ENCODE measurements at places on chromosomes 4 and X.

DNA sequence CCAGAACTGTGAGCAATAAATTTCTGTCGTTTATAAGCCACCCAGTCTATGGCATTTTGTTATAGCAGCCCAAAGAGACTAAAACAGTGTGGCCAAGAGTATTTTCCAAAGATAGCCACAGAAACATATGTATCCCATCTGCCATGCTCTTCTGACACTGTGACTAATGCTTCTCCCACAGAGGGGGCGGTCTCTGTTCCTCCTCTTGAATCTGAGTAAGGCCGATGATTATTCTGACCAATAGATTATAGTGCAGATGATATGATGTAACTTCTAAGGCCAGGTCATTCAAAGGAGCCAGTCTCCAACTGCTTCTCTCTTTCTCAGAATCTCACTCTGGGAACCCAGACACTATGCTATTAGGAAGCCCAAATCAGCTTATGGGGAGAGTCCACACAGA is 570.7 kb downstream of the BCOR start:
- no peak for DNase-seq

DNA sequence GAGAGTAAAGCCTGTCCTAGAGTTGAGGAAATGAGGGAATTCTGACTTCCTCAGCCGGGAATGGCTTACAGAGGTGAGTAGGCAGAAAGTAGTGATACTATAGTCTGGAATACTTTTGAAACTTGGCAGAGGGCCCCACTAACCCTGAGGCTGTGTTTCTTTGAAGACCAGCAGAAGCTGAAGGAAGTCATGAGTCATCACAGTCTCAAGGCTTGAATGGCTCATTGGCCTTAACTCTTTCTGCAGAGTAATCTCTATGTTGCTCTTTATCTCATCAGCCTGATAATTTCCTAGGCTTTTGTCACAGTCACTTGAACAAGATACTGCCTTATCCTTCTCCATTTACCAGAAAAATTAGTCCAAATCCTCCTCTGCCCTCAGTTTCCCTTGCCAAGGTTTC is 80.8 kb downstream of the ANKRD50 start:
- DNase-seq, result no peak

- no peak for DNase-seq
These were observed 17.0 kb upstream of the CHRNA9 start for GRCh38 chr4:40317916-40318658.

GRCh38 chrX:39605866-39606265 is 491.9 kb downstream of the BCOR start:
- no peak for DNase-seq

DNA sequence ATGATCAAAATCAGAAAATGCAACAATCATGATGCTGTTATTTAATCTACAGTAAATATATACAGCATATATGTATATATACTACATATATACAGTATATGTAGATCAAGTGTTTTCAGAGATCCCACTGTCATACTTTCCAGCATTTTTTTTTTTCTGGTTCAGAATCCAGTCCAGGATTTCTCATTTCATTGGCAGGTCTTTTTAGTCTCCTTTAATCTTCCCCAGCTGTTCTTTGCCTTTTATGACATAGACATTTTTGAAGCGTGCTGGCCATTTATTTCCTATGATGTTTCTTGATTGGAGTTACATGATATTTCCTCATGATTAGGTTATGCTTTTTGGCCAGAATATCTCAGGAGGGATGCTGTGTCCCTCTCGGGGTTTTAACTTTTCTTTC is 92.0 kb upstream of the TLR2 start:
- DNase-seq, result no peak

DNA sequence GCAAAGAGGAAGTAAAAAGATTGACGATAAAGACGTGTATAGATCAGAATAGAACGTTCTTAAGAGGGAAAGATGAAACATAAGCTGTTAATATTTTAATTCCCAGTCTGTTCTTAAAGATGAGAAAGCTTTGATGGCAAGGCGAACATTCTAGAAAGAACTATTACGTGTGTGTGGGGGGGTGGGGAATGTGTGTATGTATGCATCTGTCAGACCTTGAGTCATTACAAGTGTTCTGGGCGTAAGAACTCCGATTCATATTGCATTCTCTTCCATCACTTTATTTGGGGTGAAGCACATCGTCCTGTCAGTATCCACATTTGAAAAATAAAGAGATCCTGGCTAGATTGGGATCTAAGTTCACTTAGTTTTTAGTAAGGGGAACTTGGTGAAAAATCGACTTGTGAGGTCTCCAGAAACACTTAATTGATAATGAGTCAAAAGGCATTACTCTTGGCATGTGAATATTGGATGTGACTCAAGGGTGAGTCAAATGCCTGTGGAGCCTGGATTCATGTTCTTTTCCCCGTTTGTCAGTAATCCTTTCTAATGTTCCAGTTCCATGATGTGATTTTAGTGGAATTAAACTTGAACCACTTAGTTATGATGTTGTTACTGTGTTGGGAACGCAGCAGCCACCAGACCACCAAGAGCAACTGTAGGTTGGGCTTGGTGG is 3.1 kb downstream of the SMS start:
- no peak for DNase-seq

GRCh38 chr4:184313702-184314659 is 96.3 kb upstream of the ENPP6 start:
- DNase-seq, result peak; percentile 57

GRCh38 chr4:43709443-43709842 is 739.2 kb downstream of the KCTD8 start:
- DNase-seq, result no peak

GRCh38 chrX:40734971-40735324 is 394 bp downstream of the MED14 start:
- peak; percentile 31 for DNase-seq

DNA sequence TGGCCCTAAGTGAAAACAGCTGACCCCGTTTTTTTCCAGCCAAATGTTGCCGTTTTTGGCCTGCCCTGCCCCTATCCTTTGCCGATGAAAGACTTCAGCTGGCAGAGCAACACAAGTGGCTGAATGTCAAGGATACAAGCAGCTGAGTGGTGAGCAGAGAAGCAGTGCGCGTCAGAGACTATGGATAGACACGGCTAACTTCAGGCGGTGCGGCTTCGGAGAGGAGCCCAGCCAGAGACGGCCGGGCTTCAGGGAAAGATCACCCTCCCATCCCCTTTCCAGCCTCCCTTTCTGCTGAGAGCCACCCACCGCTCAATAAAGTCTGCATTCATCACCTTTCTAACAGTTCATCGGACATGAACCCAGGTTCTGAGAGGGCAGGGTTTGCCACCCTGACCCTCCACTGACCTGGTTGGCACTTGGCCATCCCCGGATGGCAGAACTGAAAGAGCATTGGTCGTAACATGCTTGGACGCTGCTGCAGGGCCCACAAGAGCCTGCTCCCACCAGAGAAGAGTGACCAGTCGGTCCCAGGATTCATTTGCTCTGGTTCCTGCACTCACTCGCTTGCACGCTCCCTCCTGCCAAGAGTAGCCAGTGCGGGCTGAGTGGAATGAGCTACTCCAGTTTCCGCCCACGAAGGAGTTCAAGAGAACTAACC is 125.8 kb downstream of the PPEF1 start:
- no peak for DNase-seq

DNA sequence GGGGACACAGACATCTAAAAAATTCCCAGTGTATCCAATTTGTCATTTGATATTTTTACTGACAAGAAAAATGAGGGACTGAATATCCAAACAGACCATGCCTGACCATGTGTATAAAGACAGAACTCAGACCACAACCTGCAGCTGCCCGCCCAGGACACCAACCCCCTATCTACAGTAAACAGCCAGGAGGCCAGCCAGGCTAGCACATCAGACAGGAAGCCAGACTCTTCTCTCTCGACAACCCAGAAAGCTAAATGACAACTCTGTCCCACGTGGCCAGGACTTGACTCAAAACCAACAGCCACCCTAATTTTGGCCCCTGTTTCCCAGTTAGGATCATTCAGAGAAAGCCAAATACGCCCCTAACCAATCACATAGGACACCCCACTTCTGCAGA is 15.1 kb downstream of the AFAP1 start:
- DNase-seq, result no peak

- DNase-seq, result no peak
These were observed 1310.2 kb downstream of the PCDH7 start for GRCh38 chr4:32030406-32030805.

GRCh38 chr4:158636619-158637018 is 35.1 kb downstream of the C4orf46 start:
- DNase-seq, result no peak

DNA sequence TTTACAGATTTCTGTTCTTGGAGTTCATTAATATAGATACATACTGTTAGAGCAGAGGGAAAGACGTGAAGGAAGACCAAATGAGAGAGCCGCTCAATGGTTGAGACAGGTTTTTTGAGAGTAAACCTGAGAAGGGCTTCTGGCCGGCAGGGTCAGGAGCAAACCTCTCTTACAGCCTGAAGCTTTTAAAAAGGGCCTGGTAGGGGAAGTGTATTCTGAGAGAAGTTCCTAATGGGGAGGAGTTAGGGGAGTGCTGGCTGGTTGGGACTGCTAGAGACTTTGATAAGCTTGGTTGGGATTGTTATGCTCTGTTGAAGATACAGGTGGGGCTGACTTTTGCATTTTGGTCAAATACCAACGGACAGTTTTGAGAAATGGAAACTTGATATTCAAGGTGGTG is 186.8 kb upstream of the PABPC4L start:
- DNase-seq, result no peak

DNA sequence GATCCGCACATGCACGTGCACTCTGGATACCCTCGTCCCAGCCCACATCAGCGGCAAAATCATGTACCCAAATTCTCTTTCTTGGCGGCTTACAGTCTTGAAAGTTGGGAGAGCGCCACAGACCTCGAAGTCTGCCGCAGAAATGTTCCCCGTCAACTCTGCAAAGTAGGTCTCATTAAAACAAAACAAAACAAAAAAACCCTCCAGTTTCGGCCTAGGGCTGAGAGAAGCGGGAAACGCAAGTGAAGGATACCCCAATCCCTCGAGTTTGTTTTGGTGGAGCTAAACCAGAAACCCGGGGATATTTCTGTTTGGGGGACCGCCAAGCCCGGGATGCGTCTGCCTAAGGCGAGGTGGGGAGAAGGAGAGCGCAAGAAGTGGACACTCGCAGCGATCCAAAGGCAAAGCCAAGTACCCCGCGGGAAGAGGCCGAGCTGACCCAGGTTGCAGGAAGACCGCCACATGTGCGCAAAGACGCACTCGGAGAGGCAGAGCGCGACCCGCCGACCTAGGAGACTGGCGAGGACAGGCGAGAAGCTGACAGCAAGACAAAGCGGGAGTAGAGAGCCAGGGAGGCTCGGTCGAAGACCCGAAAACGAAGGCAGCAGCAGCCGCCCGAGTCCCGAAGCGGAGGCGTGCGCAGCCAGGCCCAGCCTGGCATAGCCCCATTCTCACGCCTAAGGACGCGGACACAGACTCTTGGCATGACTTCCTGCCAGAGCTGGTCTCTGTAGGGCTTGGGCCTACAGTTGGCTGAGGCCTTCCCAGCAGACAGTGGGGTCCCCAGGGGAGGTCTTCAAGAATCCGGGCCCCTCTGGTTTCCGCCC is 49.6 kb upstream of the BCOR start:
- DNase-seq, result no peak

GRCh38 chrX:132710656-132711155 is 221.9 kb upstream of the MBNL3 start:
- DNase-seq, result no peak

- DNase-seq, result peak; percentile 6
These were observed 1.4 kb downstream of the RAI2 start for GRCh38 chrX:17859609-17860178.

GRCh38 chrX:103730147-103730795 is 19.6 kb downstream of the TMEM31 start:
- DNase-seq, result no peak

DNA sequence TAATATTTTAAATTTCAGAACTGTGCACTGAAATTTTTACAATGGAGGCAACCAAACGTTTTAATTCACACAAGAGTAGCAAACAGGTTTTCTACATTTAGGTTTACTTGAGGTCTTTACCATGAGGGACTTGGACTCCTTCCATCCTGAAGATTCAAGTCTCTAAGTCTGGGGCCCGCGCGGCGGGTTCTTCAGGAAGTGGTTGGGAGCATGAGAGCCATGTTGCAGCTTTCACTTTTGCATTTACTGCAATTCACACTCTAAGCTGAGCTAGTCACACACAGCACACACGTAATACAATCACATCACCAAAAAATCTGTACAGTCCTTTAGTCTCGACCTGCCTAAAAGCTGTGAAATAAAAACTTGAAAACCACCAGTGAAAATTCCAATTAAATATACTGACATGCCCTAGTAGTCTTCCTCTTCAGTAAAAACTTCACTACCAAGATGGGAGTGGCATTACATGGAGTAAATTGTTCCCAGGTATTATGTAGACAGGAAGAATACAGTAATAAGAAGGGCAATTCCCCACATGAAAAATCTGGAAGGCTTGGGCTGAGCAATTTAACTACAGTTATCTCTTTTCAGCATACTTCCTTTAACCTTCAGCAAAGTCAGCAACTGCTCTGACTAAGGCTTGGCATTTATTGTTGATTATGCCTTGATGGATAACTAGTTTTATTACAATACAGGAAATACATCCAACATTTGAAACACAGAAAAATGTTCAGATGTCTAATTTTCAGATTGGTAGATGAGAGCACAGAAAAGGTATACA is 571.1 kb upstream of the DIPK2B start:
- DNase-seq, result peak; percentile 59

DNA sequence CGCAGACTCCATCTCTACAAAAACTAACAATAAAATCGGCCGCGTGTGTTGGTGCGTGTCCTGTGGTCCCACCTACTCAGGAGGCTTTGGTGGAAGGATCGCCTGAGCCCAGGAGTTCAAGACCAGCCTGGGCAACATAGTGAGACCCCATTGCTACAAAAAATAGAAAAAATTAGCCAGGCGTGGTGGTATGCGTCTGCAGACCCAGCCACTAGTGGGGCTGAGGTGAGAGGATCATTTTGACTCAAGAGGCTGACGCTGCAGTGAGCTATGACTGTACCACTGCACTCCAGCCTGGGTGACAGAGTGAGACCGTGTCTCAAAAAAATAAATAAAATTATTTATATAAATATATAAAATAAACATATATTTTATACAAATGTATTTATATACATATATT is 22.3 kb downstream of the ASMTL start:
- no peak for DNase-seq

- DNase-seq, result no peak
These were observed 115.7 kb upstream of the ANK2 start for GRCh38 chr4:112933790-112934189.

DNA sequence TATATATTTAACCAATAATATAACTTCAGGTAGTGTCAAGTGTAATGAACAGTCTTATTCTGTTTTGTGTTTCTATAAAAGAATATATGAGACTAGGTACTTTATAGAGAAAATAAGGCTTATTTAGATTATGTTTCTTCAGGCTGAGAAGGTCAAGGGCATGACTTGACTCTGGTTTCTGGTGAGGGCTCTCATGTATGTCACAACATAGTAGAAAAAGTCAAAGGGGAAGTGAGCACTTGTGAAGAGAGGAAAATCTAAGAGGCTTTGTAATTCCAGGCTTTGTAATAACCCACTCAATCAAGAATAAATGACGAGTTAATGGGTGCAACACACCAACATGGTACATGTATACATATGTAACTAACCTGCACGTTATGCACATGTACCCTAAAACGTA is 27.6 kb downstream of the PRR32 start:
- DNase-seq, result no peak

Data from stimulated activated naive CD8-positive, alpha-beta T cell treated with anti-CD3 and anti-CD28 coated beads, Interleukin-15, Interleukin-2, amounts not matched to agents 100 U/mL and 50 U/mL, for 24 hours (primary cell).